H1 (cell line): ENCODE measurements at places on chromosomes 11 and 22.

DNA sequence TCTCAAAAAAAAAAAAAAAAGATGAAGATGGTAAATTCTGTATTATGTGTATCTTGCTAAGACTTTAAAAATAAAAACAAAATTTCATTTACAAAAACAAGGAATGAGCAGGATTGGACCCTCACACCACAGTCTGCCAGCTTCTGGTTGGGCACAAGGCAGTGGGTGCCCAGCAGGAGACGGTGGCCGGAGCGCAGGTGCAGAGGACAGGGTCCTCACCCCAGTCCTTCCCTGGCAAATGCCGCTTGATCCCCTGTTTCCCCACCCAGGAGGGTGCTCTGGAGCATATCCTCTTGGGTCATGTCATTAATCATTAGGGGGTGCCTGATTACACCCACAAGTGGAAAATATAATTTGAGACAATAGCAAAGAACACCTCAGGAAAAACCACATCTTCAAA lies 31.2 kb downstream of the SHANK2 start:
- H3K4me3 ChIP-seq, result no peak overlapping the region
- H3K4me1 ChIP-seq, result no peaks in the 10 kb centered on the region; the same call in 1 of the 2 replicates
- no peak overlapping the region for H3K27ac ChIP-seq
- H3K27me3 ChIP-seq, result no peaks in the 10 kb centered on the region

GRCh38 chr22:29693671-29694070 lies 26.1 kb upstream of the CABP7 start:
- H3K4me3 ChIP-seq, result no peak overlapping the region
- DNase-seq, result no peak
- no peak overlapping the region for H3K27ac ChIP-seq
- no peaks in the 10 kb centered on the region; the same call in 1 of the 2 replicates for H3K27me3 ChIP-seq
- peaks cover 12% of the 10 kb centered on the region for H3K4me1 ChIP-seq

- no peak overlapping the region for H3K27ac ChIP-seq
- H3K4me1 ChIP-seq, result peaks cover under 1% of the 10 kb centered on the region
- H3K36me3 ChIP-seq, result no peaks in the 10 kb centered on the region
- H3K4me3 ChIP-seq, result no peak overlapping the region
- no peaks in the 10 kb centered on the region for H3K27me3 ChIP-seq
- no peak for DNase-seq
Observed at GRCh38 chr22:24006207-24006913, 1.1 kb upstream of the GSTT4 start.

DNA sequence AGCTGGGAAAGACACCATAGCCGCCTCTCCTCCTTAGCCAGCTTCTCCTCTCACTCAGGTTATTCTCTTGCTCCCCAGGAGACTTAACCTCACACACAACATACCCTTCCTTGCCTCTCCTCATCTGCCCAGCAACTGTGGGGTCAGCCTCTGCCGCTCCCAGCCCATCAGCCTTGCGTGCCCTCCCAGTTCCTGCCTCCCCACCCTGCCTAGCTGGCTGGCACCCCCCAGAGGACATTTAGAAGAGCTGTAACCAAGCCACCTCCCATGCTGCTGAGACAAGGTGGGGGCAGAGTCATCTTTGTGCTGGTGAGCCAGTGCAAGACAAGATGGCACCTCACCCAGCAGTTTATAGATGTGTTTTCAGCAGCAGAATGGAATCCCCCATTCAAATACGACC lies 38.2 kb downstream of the TOM1 start:
- H3K36me3 ChIP-seq, result peaks cover 2% of the 10 kb centered on the region; the same call in 1 of the 2 replicates
- H3K4me1 ChIP-seq, result no peaks in the 10 kb centered on the region
- H3K4me3 ChIP-seq, result no peak overlapping the region

- no peaks in the 10 kb centered on the region for H3K27me3 ChIP-seq
- no peak overlapping the region for H3K27ac ChIP-seq
- no peak for DNase-seq
- H3K36me3 ChIP-seq, result peaks cover 22% of the 10 kb centered on the region
Observed at GRCh38 chr22:27912101-27912500, 7.0 kb downstream of the PITPNB start.

DNA sequence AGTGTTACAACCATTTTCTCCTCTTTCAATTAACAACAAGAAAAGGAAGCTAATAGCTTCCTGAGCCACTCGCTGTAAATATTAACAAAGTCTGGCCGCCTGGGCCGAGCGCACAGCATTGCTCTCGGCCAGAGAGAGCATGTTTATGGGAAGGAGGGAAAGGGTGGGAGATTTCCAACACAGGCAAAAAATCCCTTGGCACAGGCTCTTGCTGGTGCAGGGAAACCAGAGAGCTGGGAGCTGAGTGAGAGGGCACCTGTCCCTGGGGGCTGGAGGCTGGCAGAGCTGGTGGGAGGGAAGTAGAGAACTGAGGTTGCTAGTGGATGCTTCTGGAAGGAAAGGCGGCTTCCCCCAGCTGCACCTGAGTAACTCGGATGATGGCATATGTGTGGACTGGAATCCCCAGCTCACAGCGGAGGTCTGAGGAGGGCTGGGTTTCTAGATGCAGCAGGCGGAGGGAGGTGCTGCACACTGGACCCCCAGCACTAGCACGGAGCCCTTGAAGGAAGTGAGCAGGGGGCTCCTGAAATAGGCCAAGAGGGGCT lies 59.6 kb downstream of the FLRT1 start:
- no peak overlapping the region for H3K4me3 ChIP-seq
- no peaks in the 10 kb centered on the region for H3K36me3 ChIP-seq
- H3K4me1 ChIP-seq, result no peaks in the 10 kb centered on the region
- H3K27me3 ChIP-seq, result peaks cover 44% of the 10 kb centered on the region

- peaks cover 10% of the 10 kb centered on the region; the same call in 1 of the 2 replicates for H3K36me3 ChIP-seq
- peaks cover 7% of the 10 kb centered on the region for H3K4me1 ChIP-seq
- no peaks in the 10 kb centered on the region for H3K27me3 ChIP-seq
- H3K27ac ChIP-seq, result no peak overlapping the region; the same call in 1 of the 2 replicates
- no peak for DNase-seq
Observed at GRCh38 chr11:69696749-69697468, 6.9 kb downstream of the FGF19 start.
